ENCODE measurements at places on chromosomes 13 and 19.

- DNase-seq = no peak
Observed at GRCh38 chr13:71524245-71524612, 342.8 kb downstream of the DACH1 start.

GRCh38 chr19:46634656-46635218 is 1.3 kb downstream of the GNG8 start:
- DNase-seq = no peak

DNA sequence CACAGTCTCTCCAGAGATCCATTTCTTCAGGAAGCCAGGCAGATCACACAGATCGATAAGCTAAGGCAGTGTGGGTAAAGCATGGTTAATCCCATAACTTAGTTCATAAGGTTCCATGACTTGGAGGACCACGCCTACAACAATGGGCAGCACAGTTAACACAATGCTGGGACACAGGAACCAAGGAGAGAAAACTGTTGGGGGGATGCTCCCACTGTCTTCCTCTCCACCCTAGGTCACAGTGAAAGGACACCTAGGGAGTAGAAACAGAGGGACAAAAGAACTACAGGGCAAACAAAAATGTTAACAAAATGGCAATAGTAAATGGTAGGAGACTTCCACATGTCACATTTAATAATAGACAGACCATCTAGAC is 20.8 kb upstream of the ZNF181 start:
- DNase-seq = no peak

DNA sequence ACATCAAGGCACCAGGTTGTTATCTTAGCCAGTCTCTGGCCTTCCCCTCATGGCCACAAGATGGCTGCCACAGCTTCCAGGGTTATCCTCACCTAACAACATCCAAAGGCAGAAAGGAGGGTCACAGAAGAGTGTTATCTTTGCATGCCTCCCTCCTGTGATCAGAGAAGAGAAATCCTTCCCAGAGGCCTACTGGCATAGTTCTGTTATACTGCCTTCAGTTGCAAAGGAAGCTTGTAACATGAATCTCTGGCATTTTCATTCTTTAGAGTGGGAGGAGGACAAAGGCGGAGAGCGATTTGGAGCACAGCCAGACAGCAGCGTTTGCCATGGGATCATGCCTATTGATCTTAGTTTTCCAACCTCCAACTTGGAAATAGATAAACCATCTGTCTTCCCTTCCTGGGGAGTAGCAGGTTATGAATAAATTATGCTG is 135.7 kb downstream of the DNAJC15 start:
- no peak for DNase-seq

- DNase-seq = no peak
Observed at GRCh38 chr13:109036078-109036780, 406.8 kb downstream of the MYO16 start.

DNA sequence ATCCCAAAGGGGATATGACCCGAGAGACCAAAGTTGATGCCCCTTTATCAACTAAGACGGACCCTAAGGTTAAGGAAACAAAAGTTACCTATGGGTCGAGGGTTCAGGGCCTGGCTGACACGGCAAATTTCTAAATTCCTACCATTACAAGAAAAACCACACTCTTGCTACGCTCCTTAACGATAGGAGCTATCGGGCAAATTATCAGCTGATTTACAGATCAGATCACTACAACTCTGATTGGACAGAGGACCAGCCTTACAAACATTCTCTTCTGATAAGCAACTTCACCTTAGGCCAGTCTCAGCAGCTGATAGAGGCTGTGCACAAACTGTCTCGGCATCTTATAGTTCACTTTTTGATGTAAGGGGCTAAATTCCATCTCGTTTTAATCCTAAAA is 117.9 kb downstream of the KCTD15 start:
- DNase-seq = no peak

DNA sequence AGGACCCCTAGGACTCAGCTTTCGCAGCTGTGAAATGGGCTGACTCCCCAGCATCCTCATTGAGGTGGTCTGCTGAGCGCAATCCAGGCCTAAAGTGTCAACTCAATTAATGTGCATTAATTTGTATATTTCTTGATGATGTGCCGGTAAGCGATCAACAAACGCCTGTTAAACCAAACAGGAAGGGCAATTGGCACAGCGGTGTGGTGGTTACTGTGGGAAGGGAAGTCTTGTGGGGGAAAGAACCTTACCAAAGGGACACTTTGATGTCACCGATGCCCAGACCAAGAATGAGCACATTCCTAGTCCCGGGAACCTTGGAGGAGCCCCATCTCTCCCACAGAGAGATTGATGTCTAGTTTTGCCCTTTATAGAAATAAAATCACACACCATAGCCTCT is 1.6 kb downstream of the JAK3 start:
- peak; percentile 57 for DNase-seq

DNA sequence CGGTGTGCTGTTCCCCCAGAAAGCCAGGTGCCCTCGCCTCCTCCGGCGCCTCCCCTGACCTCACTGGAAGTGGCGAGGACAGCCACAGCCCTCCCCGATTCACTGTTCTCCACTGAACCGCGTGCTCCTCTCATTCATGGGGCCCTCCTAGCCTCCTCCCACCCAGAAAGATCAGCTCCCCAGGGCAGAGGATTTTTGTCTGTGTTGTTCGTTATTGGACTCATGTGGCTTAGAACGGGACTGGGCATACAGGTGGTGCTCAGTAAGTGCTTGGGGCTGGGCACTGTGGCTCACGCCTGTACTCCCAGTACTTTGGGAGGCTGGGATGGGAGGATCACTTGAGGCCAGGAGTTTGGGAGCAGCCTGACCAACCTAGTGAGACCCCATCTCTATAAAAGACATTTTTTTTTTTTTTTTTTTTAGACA is 3.8 kb downstream of the PRTN3 start:
- no peak for DNase-seq

GRCh38 chr19:37692956-37693620 is 26.5 kb downstream of the ZNF607 start:
- DNase-seq = no peak

- no peak for DNase-seq
Observed at GRCh38 chr13:30196025-30196424, 111.3 kb downstream of the KATNAL1 start.

DNA sequence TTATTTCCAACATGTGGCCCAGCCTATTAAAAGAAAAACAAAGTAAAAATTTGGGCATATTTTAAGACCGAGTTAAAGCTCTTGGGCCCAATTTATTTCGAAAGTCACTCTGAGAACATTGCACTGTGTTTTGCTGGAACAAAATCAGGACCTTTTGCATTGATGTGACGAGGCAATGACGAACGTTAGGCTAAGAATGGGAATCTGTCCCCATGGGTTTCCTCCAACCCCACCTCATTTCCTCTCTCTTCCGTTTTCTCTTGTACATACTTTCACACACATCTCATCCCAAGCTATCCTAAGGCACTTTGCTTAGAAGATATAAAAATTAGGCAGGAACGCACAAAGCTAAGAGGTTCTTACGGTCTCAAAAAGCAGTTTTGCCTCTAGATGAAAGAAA is 22.1 kb downstream of the EDNRB start:
- no peak for DNase-seq

GRCh38 chr19:41589371-41589770 is 13.4 kb downstream of the CEACAM21 start:
- DNase-seq = no peak

GRCh38 chr13:91659256-91660075 is 261.0 kb downstream of the GPC5 start:
- no peak for DNase-seq

- DNase-seq = no peak
Observed at GRCh38 chr13:61833228-61833627, 417.6 kb upstream of the PCDH20 start.

DNA sequence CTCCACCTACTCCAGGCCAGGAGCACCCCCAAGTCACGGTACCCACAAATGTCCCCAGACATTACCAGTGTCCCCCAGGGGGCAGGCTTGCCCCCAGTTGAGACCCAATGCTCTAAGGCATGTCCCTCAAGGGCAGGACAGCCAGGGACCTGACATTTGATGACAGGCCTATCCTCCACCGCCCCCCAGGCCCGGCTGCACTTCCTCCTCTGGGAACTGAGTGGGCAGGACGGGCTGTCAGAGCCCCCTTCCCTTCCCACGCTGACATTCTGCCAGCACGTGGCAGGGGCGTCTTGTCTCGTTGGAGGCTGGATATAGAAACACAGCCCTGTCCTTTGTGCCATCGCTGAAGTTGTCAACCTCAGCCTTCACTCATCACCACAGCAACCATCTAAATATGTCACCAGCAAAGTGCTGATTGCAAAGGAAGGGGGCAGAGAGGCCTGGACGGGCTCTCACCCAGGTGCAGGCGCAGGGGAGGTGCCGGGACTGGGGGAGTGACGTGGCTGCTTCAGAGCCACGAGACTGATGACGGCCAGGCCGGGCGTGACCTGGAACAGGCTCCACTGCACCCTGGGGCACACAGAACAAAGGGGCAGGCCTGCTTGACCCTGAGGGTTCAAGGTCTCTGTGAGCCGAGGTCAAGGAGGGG is 38.4 kb downstream of the GNG7 start:
- peak; percentile 10 for DNase-seq

DNA sequence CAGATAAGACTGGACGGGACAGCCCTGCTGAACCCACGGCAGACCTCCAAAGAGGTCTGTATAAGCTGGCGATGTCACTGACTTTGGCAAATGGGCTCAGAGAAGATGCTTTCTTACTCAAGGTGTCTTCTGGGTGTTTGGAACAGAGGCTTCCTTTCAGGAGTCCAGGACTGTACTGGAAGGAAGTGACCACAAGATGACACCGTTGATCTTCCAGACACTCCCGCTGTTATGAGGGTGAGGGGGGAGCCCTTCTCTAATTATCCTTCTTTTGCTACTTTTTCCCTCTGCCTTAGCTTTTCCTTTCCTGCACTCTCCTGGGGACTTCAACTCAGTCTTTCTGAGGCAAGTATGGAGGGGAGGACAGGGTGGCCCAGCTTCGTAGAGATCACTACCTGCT is 65.2 kb upstream of the ZNF599 start:
- DNase-seq = no peak

GRCh38 chr13:71677124-71677523 is 189.9 kb downstream of the DACH1 start:
- no peak for DNase-seq

- DNase-seq = no peak
Observed at GRCh38 chr19:47615230-47615629, 6.3 kb downstream of the BICRA start.

DNA sequence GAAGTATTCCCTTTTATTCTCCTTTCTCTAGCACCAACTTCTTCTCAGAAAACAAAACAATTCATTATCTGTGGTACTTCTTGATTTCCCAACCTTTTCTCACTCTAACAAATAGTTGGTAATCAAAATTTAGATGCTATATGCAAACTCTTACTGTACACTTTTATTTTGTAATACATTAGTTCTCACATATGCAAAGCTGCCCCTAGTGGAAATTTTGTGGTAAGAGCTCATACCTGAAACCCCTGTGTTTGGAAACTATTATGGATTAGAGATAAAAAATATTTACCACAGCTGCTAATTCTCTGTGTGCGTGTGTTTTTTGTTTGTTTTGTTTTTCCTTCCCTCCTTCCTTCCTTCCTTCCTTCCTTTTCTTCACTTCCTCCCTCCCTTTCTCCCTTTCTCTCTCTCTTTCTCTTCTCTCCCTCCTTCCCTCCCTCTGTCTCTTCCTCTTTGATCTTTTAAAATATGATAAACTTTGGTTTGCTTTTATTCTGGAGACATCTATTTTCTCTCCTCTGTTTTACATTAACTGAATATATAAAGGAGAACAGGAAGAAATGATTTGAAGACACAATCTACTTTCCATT is 537.4 kb downstream of the SLITRK6 start:
- no peak for DNase-seq

DNA sequence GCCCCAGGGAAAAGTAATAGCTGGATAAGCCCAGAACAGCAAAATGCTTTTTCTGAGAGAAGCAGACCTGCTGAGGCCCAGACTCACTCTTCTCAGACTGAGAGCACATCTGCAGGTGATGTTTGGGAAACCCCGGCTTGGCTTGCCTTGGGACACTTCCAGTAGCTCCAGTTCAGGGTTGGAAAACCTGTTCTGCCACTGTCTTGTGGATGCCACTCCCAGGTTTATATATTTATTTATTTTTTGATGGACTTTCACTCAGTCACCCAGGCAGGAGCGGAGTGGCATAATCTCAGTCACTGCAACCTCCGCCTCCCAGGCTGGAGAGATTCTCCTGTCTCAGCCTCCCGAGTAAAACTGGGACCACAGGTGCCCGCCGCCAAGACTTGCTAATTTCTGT is 8.0 kb upstream of the SMARCA4 start:
- DNase-seq = no peak

DNA sequence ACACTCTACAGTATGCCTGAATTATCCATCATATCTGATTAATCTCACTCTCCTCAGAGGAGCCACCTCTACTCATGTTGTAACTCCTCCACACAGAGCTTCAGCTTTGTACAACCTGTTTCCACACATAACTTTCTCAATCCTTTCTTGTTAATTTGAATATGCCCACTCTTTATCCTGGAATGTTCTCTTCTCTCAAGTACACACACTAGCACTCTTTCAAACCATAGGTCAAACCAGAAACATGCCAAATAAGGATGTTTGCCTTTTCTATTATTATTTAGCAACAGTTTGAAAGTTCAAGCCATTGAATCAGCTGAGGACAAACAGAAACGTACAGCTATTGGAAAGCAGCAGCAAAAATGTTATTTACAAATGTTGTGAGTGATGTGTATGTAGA is 110.3 kb downstream of the MIPEP start:
- DNase-seq = no peak

DNA sequence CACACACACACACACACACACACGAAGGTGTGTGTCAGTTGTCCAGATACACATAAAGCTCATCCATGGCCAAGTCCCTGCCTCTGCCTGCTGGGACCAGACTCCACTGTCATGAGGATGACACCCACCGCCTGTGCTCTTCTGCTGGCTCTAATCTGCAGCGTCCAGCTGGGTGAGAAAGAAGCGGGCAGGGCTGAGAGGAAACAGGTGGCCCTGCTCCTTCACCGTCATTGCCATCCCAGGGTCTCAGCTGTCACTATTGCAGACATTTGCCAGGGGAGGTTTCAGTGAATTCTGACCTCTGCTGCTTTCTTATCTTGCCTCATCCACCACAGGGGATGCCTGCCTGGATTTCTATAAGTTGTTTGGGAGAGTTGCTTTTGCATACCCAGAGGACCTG is 31.4 kb downstream of the SCGB2B2 start:
- DNase-seq = no peak

- DNase-seq = peak; percentile 53
Observed at GRCh38 chr13:99658261-99658991, 157.2 kb downstream of the TM9SF2 start.

DNA sequence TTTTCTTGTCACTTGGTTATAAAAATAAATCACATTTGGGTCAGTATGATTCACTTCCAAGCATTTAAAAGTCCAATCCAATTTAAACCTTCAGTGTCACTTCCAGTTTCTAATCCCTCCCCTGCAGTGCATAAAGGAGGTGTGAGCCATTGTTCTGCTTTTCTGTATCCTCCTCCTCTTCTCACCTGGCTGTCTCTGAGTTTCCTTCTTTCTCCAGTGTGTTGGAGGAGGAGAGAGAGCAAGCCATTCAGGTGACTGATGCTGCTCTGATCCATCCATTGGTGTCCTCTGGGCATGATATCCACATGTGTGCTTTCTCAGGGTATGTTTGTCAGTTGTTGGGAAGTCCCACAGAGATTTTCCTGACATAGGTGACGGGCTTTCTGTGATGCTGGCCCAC is 1.2 kb downstream of the NUDT15 start:
- no peak for DNase-seq

All from activated T-cell treated with anti-CD3 and anti-CD28 coated beads, Interleukin-2, amount 50 U/mL, for 72 hours (primary cell).